Ecto neural progenitor cell (in vitro differentiated cells): ENCODE measurements at places on chromosomes 3 and 15.
A peak's percentile ranks its signal among the peaks of the same experiment; 100 is the strongest.

DNA sequence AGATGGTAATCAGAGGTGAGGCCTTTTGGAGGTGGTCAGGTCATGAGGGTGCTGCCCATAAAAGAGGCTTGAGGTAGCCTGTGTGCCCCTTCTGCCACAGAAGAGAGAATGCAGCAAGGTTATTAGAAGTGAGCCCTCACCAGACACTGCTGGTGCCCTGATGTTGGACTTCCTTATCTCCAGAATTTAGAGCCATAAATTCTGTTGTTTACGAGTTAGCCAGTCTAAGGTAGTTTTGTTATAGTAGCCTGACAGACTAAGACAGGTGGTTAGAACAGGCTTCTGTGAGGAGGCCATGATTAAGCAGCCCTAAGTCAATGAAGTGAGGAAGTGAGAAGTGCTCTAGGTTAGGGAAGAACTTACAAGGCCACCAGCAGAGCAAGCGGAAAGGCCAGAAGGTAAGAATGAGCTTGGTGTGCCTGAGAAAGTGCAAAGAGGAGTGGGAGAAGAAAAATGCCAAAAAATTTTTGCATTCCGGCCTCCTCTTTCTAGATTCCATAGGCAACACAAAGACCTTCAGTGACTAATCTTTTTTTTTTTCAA is 44.2 kb upstream of the STT3B start:
- DNase-seq, result no peak

DNA sequence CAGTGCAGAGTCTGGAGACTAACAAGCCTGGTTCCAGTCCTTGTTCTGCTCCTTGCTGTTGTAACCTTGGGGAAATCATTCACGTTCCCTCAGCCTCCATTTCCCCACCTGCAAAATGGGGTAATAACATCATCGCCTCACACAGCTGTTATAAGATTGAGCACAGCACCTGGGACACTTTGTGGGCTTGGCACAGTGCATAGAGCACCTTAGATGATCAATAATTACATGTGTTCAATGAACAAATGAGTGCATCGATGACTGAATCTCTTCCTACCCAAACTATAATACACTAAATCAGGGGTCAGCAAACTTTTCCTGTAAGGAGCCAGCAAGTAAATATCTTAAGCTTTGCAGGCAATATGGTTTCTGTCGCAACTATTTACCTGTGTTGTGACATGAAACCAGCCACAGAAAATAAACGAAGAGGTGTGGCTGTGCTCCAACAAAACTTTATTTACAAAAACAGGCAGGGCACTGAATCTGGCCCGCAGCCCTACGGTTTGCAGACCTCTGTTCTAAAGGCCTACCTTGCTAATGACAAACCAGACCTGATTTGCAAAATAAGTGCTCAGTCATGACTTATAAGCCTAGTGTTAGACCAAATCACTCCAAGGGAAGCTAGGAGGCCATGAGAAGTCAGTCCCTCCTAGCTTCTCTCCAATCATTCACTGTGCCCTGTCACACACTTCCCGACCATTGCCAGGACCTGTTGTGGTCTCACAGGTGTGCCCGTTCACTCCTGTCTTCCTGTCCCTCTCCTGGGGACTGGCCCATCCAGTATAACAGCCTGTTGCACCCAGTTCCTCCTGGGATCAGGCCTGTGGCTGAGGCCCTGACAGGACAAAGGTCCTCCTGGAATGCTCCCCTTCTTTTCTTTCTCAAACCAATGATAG is 149.4 kb upstream of the WNT5A start:
- no peak for DNase-seq

GRCh38 chr15:30958219-30958618 is 33.2 kb downstream of the MTMR10 start:
- DNase-seq, result no peak

- no peak for DNase-seq
These were observed 23.8 kb downstream of the EFCAB12 start for GRCh38 chr3:129404610-129405009.

- DNase-seq, result peak; percentile 84
These were observed 162.9 kb downstream of the CHSY1 start for GRCh38 chr15:101088788-101089578.

DNA sequence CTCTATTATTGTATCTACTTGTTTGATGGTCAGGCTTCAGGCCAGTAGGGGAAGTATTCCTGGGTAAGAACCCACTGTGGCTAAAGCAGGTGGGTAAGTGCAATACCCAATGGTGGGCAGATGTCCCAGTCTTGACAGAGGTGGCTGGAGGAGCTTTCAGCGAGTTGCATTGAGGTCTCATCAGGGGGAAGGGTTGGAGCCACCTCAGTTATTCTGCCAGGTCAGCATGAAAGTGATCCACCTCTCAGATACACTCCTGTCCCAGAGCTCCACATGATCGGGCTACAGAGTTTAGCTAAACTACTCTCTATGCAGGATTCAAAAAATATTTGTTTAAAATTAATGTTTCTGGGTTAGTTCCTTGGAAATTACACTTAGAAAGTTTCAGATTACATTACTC is 95.8 kb upstream of the WNT7A start:
- no peak for DNase-seq

DNA sequence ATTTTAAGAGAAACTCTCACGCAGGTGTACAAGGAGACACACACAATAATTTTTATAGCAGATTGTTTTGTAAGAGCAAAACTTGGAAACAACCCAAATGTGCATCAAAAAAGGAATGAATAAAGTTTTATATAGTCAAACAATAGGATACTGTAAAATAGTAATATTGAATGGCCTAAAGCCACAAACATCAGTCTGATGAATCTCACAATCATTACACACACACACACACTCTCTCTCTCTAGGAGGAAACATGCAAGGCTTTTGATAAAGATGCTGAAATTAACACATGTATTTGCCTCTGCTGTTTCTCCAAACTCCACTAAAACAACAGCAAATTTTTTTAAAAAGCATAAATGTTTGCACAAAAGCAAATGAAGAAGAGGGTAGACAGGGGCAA is 37.3 kb downstream of the ADIPOQ start:
- no peak for DNase-seq

DNA sequence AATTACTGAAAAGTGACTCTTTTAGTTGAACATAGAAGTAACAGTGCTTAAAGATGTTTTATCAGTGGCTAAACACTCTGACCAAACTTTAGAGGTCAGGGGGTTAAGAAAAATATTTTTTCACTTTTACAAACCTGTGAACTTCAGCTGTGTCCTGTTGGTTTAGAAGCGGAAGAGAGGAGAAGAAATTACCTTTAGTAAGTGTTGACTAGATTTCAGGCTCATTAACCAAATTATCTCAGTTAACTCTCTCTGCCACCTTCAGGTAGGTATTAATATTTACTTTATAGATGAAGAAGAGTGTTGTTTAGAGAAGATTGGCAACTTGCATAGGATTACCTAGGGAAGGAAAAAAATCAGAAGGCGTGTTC is 151.9 kb upstream of the CMC1 start:
- DNase-seq, result no peak

- no peak for DNase-seq
These were observed 11.1 kb downstream of the DPH3 start for GRCh38 chr3:16253601-16254000.

- no peak for DNase-seq
These were observed 350.4 kb upstream of the SEMA6D start for GRCh38 chr15:47366884-47367283.
